ENCODE measurements at places on chromosomes 4 and X. TPM values are rescaled to one million over a fixed set of nuclear protein-coding genes. Genes with fewer than 3 reads are reported as not detected.

GRCh38 chrX:118724365-118724764 is 3.0 kb upstream of the IL13RA1 start:
- DNase-seq, result no peak

- DNase-seq, result no peak
Measured at GRCh38 chr4:147824884-147825283, 93.0 kb downstream of the ARHGAP10 start.

DNA sequence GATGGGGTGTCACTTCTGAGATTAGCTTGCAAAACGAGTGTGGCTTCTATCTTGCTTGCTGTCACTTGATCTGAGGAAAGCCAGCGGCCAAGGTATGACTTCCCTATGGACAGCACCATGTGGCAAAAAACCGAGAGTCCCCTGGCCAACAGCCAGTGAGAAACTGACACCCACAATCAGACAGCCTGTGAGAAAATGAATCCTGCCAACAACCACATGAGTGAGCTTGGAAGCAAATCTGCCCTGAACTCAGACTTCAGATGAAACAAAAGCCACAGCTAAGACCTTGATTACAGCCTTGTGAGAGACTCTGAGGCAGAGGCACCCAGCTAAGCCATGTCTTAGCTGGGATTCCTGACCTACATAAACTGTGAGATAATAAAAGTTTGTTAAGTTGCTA is 45.5 kb downstream of the PPP1R2C start:
- no peak for DNase-seq

Gene SPACA5
- total RNA-seq, result not detected

- no peak for DNase-seq
Measured at GRCh38 chr4:126697748-126698147, 935.0 kb upstream of the INTU start.

Gene BTC
- total RNA-seq, result 3.4 TPM

Gene CTAG1B
- not detected for total RNA-seq

Gene MAGEA4
- total RNA-seq, result not detected

GRCh38 chr4:146577111-146577510 is 55.4 kb upstream of the SLC10A7 start:
- no peak for DNase-seq

DNA sequence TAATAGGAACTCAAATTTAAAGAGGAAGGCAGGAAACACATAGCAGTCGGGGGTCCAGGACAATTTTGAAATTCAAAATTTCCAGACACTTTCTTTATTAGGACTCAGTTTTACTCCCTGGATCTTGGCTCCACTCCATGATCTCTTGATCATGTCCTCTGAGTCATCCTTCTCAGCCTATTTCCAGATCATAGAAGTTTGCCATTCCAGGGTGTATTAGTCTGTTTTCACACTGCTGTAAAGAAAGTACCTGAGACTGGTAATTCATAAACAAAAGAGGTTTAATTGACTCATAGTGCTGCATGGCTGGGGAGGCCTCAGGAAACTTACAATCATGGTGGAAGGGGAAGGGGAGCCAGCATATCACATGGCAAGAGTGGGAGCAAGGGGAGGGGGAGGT is 564.7 kb upstream of the ACTRT1 start:
- no peak for DNase-seq

Gene AFP
- 0.48 TPM for total RNA-seq

Gene OR13H1
- total RNA-seq, result not detected

DNA sequence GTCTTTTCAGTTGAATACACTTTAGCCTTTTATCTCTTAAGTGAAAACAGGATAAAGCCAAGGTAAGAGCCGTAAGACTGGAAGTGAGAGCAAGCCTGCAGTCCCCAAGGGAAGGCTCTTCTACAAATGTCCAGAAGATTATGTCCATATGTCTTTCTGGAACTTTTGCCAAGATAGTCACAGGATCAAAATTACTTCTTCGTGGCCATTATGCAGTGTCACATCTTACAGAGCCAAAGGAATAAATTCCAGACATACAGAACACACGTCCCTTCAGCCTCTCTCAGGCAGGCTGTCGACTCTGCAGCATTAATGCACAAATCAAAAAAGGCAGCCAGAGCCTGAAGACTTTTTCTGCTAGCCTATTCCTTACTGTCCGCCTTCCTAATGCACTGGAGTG is 10.9 kb upstream of the GATB start:
- no peak for DNase-seq

- no peak for DNase-seq
Measured at GRCh38 chr4:15501941-15502340, 32.3 kb downstream of the CC2D2A start.

Gene SLC7A11
- total RNA-seq, result 2.9 TPM

DNA sequence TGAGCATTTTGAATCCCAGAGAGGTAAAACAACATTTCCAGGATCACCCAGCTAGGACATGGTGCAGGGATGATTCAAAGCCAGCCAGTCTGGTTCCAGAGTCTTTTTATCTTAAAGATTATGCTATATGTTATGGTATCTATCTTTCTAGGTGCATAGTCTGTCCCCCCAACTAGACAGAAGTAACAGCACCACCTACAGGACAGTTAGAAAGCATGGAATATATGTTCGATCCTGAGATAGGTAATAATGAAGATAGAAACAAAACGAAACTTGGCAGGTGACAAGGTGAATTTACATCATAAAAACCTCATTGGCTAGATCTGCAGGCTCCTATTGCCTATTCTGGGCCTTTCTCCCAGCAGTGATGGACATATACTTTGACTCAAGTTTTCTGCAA is 723.2 kb downstream of the SMARCA1 start:
- DNase-seq, result no peak

DNA sequence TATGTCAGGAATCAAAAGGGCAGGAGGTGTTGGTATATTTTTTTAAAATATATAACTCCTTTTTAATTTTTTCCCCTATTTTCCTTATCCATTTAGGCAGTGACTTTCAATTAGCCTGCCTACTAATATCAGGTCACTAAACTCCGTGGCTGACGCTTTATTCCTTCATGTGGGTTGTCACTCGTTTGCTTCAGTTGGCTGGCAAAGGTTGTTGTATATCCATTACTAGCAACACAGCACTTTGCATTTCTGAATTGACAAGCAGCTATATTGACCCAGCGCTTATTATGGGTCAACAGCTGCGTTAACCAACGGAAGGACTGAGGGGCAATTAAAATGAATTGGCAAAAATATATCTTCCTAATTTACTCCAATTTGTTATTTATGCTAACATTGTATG is 87.7 kb downstream of the ARX start:
- DNase-seq, result no peak

Gene STK32B
- 0.82 TPM for total RNA-seq

Gene F8
- 3.5 TPM for total RNA-seq

GRCh38 chr4:84678976-84679744 is 96.2 kb downstream of the CDS1 start:
- no peak for DNase-seq

Gene F11
- total RNA-seq, result 0.54 TPM

DNA sequence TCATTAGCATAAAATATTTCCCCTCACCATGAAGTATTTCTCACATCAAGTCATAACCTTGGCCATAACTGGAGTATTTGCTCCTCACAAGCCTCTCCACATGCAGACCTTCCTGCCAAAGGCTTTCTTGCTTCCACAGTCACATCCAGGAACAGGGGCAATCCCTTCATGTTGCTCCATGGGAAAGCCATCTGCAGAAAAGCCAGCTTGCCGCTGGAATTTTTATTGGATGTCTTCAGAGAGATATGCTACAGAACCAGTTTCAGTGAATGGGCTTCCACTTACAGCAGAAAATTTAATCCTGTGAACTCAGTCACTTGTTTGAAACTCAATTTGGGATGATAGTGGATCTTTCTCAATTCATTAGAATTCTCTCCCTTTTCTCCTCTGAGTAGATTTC is 3.2 kb upstream of the CDKN2AIP start:
- peak; percentile 53 for DNase-seq

- DNase-seq, result no peak
Measured at GRCh38 chrX:21738210-21738949, 19.5 kb downstream of the SMPX start.

Data from colonic mucosa (tissue), 4 donors.